ENCODE measurements at places on chromosomes 12 and 14. TPM values are rescaled to one million over a fixed set of nuclear protein-coding genes. Genes with fewer than 3 reads are reported as not detected.

RDH16 gene
- 0.18 TPM for total RNA-seq

ATL1 gene
- 1.4 TPM for total RNA-seq

ANO2 gene
- total RNA-seq: not detected

CPNE6 gene
- not detected for total RNA-seq

NPFF gene
- total RNA-seq: not detected
